Non-pigmented ciliary epithelial cell (primary cell): ENCODE measurements at places on chromosomes 5 and 9.

GRCh38 chr5:77337686-77338085 lies 127.2 kb downstream of the PDE8B start:
- no peak for DNase-seq

GRCh38 chr9:22131817-22132216 lies 122.7 kb upstream of the CDKN2B start:
- DNase-seq: no peak

GRCh38 chr9:127877566-127877998 lies at the start of gene AK1:
Gene AK1, minus strand, starts transcription at chr9:127877675. Its CDS starts 3,058 bp downstream, at chr9:127874617.
- no peak for DNase-seq

DNA sequence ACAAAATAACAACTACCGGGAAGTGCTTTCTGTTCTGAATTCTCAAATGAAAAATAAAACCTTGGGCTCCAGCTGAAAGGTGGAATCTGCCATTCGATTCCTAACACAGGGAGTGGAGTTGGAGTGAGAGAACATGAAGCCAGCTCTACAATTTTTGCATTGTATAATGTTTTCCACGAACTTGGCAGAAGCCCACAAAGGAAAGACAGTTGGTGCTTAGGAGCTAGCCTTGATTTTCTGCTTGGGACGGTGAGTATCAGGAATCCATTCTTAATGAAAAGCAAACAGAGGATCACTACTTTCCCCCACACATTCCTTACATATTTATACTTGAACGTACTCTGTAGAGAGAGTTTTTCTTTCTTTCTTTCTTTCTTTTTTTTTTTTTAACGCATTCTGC lies 74.2 kb upstream of the FBXL7 start:
- DNase-seq: peak; percentile 9

GRCh38 chr9:19050637-19051591 lies 1.7 kb downstream of the RRAGA start:
- no peak for DNase-seq

- no peak for DNase-seq
Measured at GRCh38 chr5:33657804-33658440, 217.2 kb downstream of the TARS1 start.

- no peak for DNase-seq
Measured at GRCh38 chr5:126808521-126808988, 31.6 kb downstream of the LMNB1 start.

DNA sequence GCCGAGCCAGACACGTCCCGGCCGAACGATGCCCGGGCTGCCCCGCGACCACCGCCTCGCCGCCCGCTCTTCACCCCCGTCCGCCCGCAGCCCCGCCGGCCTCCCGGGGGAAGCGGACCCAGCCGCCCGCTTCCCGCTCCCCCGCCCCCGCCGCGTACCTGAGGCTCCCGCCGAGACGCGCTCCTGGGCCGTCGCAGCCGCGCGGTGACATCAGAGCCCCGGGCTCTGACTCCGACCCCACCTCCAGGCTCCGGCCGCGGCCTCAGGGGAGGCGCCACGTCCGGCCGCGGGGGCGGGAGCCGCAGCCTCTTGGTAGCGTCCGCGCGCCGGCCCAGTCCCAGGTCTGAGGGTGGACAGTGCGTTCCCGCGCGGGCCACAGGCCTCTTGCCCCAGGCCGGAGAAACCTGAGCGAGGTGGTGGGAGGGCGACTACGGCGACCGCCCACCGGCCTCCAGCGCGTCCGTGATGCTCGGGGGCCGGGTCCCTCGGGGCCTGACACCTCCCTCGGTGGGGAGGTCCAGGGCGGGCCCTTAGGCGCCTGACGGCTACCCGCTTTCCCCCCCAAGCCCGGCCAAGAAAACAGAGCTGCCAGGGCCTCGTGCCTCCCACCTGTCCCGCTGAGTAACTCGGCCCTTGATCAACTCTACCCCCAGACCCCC lies at the start of gene SHROOM1:
Gene SHROOM1, minus strand, starts transcription at position 212 of the 659 bp plus-strand sequence. CDS start 4,507 bp downstream, outside the sequence.
- DNase-seq: no peak

DNA sequence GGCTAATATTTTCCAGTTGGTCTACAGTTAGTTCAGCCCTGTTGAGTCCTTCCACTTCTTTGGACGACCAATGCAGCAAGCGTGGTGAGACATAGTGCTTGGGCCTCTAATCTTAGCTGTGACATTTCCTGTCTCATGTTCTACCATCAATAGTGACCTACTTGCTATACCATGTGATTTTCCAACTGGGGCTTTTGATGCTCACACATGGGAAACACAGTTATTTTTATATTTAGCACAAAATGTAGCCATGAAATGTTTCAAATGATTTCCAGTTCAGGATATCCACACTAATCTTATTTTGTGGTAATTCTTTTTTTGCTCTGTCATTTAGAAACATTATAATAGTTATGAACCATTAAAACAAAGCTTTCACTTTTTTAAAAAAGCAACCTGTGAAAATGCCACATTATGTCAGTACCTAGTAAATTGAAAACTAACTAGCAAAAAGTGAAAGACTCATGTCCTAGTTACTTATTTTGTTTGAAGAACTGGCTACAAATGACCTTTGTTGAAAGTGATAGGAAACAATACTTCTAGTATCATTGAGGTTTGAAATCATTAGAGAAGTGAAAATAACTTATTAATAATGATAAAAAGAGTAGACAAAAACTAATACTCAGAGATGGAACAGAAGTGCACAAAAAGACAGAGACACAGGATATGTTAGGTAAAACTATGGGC lies 18.3 kb downstream of the MARCHF3 start:
- DNase-seq: no peak

- DNase-seq: no peak
Measured at GRCh38 chr5:139690064-139690802, 42.1 kb downstream of the CXXC5 start.

- no peak for DNase-seq
Measured at GRCh38 chr5:130216286-130216685, 312.0 kb downstream of the CHSY3 start.

- no peak for DNase-seq
Measured at GRCh38 chr5:8471581-8471980, 602.6 kb downstream of the MTRR start.

- peak; percentile 49 for DNase-seq
Measured at GRCh38 chr9:15889555-15889954, 336.7 kb downstream of the CCDC171 start.

DNA sequence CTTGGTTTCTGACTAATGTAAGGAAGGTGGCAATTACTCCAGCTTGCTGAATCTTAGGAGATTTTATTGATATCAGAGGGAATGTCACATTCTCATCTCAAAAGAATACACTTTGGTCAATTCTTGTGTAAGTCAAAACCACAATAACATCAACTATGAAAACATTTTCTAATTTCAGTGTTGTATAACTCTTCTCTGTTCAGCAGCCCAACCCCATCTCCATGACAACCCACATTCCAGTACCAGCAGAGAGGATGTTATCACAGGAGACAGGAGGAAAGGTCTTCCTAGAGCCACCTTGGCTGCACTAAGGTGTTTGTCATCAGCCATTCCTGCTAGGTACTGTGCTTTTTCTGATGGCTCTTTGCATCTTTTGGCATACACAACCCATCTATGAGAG lies 529.1 kb upstream of the BRINP1 start:
- no peak for DNase-seq

- no peak for DNase-seq
Measured at GRCh38 chr9:22134390-22134789, 125.3 kb upstream of the CDKN2B start.

DNA sequence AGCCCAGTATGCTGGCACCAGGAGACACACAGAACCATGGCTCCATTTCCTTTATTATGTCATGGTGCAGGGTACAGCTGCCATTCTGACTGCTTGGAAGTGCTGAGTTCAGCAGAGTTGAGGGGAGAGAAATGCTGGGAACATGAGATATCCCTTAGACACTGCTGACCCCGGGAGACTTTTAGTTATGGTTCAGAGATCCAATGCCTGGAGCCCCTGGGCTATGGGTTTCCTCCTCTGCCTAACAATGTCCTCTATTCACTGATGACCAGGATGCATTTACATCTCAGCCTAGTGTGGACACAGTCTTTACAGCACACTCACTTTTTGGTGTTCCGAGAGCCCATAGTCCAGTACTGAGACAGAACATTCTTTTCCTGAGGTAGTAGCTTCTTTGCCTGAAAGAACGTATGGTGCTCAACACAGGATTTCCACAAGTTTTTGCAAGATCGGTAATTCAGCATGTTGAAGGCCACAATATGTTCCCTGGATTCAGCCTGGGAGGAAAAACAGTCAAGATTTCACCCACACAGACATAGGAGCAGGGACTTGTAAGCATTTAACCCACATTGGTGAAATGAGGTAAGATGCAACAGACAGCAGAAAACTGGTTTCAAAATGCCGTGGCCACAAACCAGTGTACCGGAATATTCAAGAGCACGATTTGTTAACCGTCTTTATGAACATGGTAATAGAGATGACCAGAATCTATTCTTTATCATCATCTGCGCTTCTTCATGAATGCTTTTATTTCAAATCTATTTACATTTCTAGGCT lies 71.3 kb downstream of the PTPN3 start:
- DNase-seq: no peak

DNA sequence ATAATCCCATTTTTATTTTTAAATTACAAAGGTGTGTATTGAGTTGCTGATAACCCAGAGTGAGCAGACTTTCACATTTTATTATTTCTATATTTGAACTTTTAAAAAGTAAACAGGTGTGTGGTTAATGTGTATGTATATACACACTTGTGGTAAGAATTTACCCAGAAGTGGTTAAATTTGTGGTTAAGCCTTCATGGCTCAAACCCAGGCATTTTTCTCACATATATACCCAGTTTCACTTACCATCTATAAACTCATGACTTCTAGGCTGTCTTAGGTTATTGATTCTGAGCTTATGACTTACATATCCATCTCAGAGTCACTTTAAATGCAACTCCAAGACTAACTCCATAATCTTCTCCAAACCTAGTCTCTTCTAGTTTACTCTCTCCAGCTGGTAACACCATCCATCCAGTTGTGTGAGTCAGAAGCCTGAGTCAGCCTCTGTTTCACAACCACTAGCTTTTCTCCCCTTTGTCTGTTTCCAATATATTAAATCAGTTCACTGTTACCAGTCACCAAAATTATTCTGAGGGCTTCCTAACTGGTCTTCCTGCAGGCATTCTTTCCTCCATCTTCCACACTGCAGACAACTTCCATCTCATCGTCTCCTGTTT lies 20.2 kb downstream of the ZBED3 start:
- no peak for DNase-seq

DNA sequence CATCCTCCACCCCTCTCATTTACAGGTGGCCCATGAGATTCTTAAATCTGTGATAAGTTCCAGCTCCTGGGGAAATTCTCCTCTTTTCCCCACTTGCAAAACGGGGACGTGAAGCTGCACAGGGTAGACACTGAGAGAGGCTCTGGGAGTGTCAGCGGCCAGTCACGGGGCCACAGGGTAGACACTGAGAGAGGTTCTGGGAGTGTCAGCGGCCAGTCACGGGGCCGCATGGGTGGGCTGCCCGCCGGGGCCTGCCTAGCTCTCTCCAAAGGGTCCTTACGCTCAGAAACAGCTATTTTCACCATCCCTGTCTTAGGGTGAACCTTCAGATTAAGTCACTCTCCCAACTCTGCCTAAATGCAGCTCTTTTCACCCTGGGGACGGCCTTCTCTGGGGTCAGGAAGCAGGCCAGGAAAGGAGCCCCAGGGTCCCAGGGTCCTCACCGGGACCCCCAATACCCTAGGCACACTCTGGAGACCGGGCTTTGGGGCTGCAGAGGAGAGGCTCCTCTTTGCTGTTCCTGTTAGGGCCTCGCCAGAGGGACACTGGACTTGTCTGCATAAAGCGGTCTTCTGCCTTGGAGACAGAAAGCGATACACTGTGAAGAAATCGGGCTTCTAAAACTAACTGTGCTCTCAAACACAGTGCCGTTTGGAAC lies 1.5 kb downstream of the FAM78A start:
- no peak for DNase-seq

DNA sequence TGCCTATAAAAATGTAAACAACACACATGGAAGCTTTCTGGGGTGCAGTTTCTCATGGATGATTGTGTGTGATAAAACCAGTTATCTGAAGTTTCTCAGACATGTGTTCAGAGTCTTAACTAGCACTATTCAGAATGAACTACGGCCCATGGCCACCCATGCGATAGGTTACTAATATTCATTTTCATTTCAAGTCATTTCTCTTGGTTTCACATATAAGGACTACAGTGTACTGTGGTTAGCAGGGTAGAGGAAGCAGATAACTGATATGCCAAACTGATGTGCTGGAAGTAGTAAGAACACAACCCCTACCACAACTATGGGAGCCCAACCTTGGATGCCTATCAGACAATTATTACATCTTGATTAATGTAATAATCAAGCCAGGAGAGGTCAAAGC lies 372.1 kb downstream of the DTWD2 start:
- DNase-seq: no peak

DNA sequence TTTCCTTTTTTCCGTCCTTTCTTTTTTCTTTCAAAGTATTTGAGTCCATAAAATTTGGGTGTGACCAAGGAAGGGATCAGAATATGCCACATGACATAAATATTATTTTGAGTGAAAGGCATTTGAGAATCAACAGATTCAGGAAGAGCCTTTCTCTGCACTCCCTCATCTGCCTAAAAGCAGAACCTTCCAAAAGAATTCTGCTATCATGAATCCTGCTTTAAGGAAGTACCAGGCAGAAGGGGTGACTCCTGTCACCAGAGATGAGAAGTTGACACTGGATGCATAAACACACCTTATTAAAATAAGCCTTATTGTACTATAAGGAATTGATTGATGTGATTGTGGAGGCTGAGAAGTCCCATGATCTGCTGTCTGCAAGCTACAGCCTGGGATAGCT lies 196.7 kb downstream of the SREK1 start:
- no peak for DNase-seq

- DNase-seq: no peak
Measured at GRCh38 chr9:7507566-7508270, 291.9 kb downstream of the DMAC1 start.

GRCh38 chr5:155960177-155960576 lies 366.8 kb upstream of the SGCD start:
- no peak for DNase-seq

DNA sequence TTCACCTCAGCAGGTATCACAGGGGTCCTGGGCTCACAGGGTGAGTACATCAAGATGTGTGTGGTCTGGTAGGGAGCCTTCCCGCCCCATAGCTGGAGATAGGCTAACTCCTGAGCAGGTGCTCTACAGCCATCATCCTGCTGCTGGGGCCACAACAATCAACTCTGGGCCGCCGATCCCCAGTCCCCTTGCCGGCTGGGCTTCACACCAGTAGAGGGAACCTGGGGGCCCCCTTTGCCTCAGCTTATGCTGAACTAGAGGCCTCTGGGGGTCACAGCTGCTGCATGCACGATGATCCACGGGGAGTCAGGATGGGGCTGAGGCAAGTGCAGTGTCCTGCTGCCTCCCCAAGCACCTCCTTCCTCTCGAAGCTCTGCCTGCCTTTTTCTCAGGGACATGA lies 46.5 kb downstream of the IRF1 start:
- no peak for DNase-seq

DNA sequence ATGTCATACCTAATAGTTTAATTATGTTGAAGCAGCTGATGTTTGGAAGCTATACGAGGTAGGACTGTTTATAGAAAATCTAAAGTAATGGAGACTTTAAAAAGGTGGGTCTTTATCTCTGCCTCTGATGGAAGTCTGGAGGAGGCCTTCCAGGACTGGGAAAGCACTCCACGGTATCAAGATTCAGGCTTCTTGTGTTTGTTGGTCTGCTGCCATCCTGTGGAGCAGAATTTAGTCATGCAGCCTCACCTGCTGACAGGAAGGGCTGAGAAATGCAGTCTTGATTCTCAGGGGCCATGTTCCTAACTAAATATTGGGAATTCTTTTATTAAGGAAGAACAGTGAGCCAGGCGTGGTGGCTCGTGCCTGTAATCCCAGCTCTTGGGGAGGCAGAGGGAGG lies 15.9 kb downstream of the SPDL1 start:
- DNase-seq: no peak
